HT-29 (cell line): ENCODE measurements at places on chromosomes 2 and 18. TPM values are rescaled to one million over a fixed set of nuclear protein-coding genes. Genes with fewer than 3 reads are reported as not detected.

FOXI3 gene
- not detected in 2 replicates for total RNA-seq

- no peak for DNase-seq
These were observed 392.6 kb upstream of the ATP5MC3 start for GRCh38 chr2:175574069-175574468.

DNA sequence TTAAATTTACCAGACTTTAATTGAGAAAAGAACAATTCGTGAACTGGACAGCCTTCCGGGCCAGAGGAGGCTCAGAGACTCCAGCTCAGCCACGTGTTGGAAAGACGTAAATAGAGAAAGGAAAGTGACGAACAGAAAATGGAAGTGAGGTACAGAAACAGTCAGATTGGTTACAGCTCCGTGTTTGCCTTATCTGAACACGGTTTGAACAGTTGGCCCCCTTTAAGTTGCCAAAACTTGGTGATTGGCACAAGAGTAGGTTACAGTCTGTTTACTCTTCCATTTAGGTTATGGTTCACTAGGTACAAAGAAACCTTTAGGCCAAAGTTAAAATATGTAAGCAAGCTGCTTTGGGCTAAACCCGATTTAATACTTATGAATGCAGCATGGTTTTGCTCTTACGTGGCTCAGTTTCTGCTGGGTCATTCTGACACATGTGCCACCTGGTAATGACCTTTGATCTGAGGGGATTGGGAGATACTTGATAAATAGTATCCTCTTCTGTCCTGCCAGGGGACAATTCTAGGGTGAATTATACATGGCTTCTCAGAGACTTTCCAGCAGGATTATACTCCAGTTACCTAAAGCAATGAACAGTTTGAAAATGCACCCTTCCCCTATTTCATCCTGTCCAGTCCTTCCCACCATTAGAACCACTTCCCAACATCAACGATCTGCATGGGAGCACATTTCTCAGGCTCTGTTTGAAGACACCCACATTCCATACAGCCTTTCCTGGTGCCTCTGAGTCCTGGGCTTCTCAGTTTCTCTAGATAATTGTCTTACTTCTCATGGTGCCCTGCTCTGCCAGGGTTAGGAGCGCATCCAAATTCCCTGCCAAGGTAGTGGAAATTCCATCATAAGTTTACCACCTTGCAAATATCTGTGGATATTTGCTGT lies 65.1 kb upstream of the TGIF1 start:
- no peak for DNase-seq

- no peak for DNase-seq
These were observed 167.8 kb upstream of the TRIB2 start for GRCh38 chr2:12548906-12549305.
